NCI-H69 (cell line): ENCODE measurements at places on chromosomes 6 and 20.

DNA sequence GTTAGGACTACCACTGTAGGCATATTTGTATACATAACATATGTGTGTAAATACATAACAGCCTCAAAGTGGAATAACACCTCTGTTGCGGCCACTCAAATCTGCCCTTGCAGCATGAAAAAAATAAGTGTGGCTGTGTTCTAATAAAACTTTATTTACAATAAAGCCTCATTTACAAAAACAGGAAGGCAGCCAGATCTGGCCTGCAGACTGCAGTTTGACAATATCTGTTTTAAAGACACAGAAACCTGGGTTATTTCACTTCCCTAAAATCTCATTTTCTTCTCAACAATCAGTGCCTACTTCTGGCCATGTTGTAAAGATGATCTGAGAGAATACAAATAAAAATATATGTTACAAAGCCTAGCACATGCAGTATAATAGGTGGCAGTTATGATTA is 53.9 kb upstream of the SCML4 start:
- no peak for DNase-seq

DNA sequence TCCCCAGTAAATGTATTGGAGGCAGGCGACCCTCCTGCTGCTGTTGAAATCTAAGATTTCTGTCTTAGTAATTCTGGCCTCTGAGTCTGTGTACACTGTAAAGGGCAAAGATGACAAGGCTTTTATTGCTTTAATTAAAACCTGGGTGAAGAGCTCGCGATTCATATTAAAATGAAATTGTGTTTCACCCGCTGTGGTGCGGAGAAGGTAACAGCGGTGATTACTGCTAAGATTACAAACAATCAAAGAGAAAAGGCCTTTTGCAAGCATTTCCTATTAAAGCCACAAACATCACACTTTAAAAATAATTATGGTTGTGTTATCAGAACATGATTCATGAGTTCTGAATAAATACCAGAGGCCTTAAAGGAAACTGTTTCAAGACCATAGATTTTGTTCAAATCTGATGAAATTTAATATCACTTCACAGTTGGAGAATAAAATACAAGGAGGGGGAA is 69.3 kb downstream of the TOX2 start:
- peak; percentile 4 for DNase-seq

DNA sequence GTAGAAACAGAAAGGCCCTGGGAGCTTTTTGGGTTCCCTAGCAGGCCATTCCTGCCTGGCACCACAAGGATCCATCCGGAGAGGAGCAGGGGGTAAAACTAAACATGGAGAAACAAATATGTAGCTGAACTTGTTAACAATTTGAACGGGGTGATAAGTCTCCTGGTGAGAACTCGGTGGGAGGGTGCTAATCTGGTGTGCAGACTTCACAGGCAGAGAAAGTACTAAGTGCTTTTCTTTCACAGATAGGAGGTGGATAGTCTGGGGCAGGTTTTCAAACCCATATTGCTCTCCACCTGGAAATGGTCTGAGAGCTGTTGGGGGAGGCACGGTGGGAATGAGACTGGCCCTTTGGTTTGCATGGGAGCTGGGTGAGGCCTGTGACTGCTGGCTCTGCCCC is 196.3 kb upstream of the FUT9 start:
- no peak for DNase-seq

DNA sequence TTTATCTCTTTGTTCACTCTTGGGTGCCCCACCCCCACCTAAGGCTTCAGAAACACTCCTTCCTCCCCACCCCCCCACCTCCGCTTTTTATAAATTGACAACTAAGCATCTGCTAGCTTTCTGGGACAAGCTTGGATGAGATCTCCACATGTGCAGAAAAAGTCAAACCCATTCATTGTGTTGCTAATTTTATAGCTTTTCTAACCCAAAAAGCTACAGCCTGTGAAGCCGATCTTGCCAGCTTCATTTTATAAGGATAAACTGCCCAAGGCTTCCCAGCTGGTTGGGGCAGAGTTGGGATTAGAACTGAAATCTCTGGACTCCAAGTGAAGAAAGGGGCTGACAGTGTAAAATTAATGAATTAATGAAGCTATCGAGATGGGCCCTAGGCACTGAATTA is 24.1 kb downstream of the BPIFB4 start:
- DNase-seq, result no peak

DNA sequence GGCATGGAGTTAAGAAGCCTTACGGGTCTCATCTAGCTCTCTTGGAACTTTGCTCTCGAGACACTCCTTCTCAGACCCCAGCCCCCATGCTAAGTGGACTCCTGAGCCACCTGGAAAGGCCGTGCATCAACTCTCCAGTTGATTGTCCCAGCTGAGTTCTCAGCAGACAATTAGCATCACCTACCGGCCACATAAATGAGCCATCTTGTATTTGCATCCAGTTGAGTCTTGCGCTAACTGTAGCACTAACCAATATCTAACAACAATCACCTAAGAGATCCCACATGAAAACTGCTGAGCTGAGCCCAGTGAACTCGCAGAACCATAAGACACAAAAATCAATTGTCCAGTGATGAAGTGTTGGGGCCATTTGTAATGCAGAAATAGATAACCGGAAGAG is 49.7 kb downstream of the PCNA start:
- peak; percentile 35 for DNase-seq

GRCh38 chr6:96899019-96899418 is 1.3 kb upstream of the NDUFAF4 start:
- DNase-seq, result peak; percentile 82

GRCh38 chr20:1900321-1900801 is 5.2 kb downstream of the SIRPA start:
- peak; percentile 83 for DNase-seq

DNA sequence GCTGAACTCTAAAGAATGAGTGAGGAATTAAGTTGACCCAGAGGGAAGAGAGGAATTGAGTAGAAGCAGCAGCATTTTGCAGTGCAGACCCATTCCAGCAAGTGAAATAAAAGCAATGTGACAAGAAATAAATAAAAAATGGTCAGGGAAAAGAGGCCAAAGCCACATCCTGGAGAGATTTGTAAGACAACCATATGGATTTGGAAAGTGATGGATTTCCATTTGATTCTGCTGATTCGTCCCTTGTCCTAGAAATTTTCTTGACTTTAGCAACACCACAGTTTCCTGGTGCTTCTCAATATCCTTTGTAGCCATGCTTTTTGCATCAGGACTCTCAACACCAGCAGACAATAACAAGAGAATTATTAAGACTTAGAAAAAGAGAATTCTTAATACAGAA is 29.8 kb downstream of the ANKEF1 start:
- DNase-seq, result no peak

DNA sequence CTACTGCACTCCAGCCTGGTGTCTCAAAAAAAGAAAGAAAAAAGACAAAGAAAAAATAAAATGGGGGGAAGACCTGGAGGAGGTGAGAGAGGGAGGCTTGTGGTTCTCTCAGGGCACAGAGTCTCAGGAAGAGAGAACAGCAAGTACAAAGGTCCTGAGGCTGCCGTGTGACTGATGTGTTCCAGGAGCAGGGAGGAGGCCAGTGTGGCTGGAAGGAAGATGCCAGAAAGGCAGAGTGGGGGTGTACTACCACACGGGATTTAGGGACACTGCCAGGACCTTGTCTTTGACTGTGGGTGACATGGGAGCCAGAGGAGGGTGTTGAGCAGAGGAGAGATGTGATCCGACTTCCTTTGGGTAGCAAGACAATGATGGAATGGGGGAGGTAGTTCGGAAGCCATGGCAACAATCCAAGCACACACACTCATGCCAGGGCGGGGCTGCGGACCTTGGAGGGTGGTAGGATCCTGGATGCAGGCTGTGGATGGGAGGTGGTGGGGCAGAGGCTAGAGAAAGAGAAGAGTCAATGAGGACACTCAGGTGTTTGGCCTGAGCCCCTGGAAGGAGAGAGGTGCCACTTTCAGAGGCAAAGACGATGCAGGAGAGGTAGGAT is 136.4 kb upstream of the PTPN1 start:
- DNase-seq, result peak; percentile 43

DNA sequence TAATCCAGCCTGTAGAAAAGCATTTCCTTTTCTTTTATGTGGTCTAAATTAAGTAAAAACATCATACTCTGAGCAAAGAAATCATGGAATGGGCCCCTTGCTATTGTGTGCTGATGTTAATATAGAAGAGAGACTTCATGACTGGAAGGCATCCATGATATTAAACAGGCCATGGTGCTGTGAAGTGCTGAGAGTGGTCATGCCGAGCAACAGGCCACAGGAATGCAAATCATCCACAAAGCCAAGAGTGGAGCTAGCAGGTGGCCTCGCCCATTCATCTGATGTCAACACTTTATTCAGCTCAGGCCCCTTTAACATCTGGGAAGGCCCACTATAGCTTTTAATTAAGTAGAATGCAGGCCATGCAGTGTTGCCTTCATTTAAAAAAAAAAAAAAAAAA is 115.2 kb upstream of the HMGCLL1 start:
- DNase-seq, result no peak

DNA sequence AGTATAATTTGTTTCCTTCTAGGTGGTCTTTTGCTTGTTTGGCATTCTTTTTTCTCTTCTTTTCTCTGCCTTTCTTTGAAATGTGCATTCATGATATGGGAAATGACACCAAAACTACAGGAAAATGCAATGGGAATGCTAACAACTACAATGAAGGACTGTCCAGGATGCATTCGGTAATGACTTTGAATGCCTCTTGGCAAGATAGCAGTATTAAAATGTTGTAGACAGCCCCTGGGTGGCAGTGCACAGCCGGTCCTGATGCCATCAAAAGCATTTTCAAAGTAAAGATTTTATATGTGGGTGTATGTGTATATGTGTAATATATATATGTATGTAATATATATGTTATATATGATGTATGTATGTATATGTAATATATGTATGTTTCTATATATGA is 218.8 kb upstream of the MMS22L start:
- peak; percentile 58 for DNase-seq

DNA sequence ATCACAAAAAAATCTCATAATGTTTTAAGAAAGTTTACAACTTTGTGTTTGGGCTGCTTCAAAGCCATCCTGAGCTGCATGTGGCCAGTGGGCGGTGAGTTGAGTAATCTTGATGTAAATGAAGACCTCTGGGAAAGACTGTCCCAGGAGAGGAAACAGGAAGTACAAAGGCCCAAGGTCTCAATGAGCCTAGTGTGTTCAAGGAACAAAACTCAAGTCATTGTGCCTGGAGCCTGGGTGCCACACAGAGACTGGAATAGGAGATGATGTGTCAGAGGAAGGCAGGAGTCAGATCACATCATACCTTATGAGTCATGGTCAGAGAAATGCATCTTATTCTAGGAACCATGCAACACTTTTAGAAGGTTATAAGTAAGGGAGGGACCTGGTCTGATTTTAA is 51.5 kb downstream of the COL19A1 start:
- no peak for DNase-seq

- DNase-seq, result no peak
Observed at GRCh38 chr6:7802662-7803061, 76.8 kb downstream of the BMP6 start.

DNA sequence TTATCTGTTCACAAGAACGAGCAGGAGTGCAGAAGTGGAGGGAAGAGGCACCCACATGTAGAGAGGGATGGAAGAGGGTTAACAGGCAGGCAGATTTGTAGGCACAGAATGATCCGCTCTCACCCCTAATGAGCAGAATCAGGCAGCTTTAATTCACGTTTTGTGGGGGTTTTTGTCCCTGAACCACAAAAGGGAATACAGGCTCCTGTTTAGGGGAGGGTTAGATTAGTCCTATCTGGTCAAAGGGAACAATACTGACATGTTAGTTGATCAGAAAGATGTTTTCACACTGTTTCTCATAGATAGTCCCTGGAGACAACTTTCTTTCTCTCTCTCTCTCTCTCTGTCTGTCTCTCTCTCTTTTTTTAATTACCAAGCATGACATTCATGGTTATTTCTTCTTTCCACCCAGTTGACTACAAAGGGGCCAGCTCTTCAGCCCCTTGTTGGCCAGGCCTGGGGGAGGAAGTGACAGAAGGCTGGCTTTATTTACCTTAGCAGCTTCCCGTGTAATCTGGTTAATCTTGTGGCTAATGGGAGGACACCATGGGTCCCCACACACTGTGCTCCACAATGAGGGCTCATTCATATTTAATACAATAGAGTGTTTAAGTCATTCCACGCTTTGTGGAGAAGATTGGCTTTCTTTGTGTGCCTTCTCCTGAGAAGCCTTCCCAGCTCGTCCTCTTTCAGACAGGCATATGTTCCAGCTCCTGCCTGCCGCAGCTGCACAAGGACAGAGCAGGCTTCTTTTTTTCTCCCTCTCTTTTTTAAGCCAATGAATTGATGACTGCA is 958.8 kb downstream of the TFAP2A start:
- peak; percentile 99 for DNase-seq

GRCh38 chr6:69835414-69836179 is 30.8 kb upstream of the COL19A1 start:
- DNase-seq, result peak; percentile 68

DNA sequence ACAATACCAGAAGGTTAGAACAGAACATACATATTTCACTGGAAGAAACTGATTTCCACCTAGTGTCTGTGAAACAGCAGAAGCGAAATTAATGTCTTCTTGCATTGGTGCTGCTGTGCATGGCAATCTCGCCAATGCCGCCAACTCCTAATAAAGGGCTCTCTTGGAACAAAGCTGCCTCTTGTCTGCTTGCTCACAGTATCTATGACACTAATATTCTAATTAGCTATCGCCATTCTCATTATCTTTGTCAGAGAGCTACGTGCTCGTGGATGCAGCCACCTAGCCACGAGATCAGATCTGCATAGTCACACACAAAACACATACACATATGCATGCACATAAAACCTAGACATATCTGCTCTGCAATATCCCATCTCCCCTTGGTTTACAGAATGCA is 145.9 kb upstream of the OLIG3 start:
- no peak for DNase-seq

GRCh38 chr6:168055696-168056489 is 23.1 kb downstream of the FRMD1 start:
- DNase-seq, result no peak

GRCh38 chr6:25435416-25435985 is 156.3 kb downstream of the CARMIL1 start:
- no peak for DNase-seq

GRCh38 chr6:136921936-136922684 is at the start of gene SLC35D3:
Gene SLC35D3, plus strand, starts transcription at chr6:136922301. Its CDS starts 128 bp downstream, at chr6:136922429.
- DNase-seq, result peak; percentile 83

DNA sequence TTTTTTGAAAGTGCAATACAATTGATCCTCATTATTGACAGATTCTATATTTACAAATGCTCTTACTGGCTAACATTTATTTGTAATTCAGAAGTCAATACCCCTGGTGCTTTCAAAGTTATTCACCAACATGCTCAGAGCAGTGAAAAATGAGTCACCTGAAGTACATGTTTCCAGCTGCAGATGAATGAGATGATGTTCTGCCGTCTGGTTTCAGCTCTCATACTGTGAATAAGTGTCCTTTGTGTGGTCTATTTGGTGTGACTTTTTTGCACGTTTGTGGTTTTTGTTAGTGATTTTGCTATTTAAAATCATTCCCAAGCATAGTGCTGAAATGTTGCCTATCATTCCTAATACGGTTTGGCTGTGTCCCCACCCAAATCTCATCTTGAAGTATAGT is 22.3 kb upstream of the EYA4 start:
- DNase-seq, result no peak

GRCh38 chr6:137775227-137775626 is 91.8 kb upstream of the TNFAIP3 start:
- no peak for DNase-seq

GRCh38 chr6:111841822-111842221 is 31.4 kb downstream of the FYN start:
- DNase-seq, result no peak
